Esophagus squamous epithelium (tissue), 5 donors: ENCODE measurements at places on chromosomes 11 and 22. TPM values are rescaled to one million over a fixed set of nuclear protein-coding genes. Genes with fewer than 3 reads are reported as not detected.

The FOLR2 gene
- not detected for total RNA-seq

The LRRC10B gene
- total RNA-seq: not detected

DNA sequence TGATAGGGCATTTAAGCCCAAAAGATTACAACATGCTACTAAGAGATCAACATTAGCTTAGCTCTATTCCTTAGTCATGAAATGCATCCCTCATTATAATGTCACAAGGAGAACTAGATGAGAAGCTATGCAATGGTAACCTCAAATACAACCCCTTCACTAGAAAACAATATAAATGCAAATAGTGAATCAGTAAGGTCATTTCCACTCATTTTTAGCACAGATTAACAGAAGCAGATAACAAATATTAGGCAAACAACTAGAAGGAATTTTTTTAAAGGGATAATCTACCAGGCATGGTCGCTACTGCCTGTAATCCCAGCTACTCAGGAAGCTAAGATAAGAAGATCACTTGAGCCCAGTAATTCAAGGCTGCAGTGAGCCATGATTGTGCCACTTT lies 28.2 kb downstream of the SIK3 start:
- no peak for DNase-seq
- H3K27me3 ChIP-seq: no peaks in the 10 kb centered on the region
- no peaks in the 10 kb centered on the region for H3K36me3 ChIP-seq
- no peak overlapping the region for H3K27ac ChIP-seq
- peaks cover 53% of the 10 kb centered on the region for H3K4me1 ChIP-seq

GRCh38 chr11:63937713-63938478 lies 906 bp upstream of the NAA40 start:
- peak overlapping the region; percentile 87 for H3K27ac ChIP-seq
- peak overlapping the region; percentile 83 for H3K4me3 ChIP-seq
- H3K36me3 ChIP-seq: no peaks in the 10 kb centered on the region
- H3K27me3 ChIP-seq: no peaks in the 10 kb centered on the region
- H3K4me1 ChIP-seq: peaks cover 39% of the 10 kb centered on the region

GRCh38 chr22:43996170-43996980 lies 27.7 kb upstream of the PARVB start:
- H3K36me3 ChIP-seq: peaks cover 91% of the 10 kb centered on the region
- peak overlapping the region; percentile 21 for H3K27ac ChIP-seq
- DNase-seq: peak; percentile 26
- H3K4me3 ChIP-seq: no peak overlapping the region
- H3K27me3 ChIP-seq: no peaks in the 10 kb centered on the region
- no peaks in the 10 kb centered on the region for H3K4me1 ChIP-seq

- no peaks in the 10 kb centered on the region for H3K27me3 ChIP-seq
- H3K27ac ChIP-seq: no peak overlapping the region
- no peaks in the 10 kb centered on the region for H3K36me3 ChIP-seq
- H3K4me3 ChIP-seq: no peak overlapping the region
- no peaks in the 10 kb centered on the region for H3K4me1 ChIP-seq
Measured at GRCh38 chr11:97740801-97741151, 1280.0 kb upstream of the CNTN5 start.

GRCh38 chr11:121393855-121394254 lies 58.3 kb upstream of the SORL1 start:
- H3K4me3 ChIP-seq: no peak overlapping the region
- no peaks in the 10 kb centered on the region for H3K4me1 ChIP-seq
- H3K27me3 ChIP-seq: no peaks in the 10 kb centered on the region
- no peak overlapping the region for H3K27ac ChIP-seq
- H3K36me3 ChIP-seq: no peaks in the 10 kb centered on the region

GRCh38 chr22:45553351-45554039 lies 50.8 kb downstream of the FBLN1 start:
- peaks cover 16% of the 10 kb centered on the region for H3K36me3 ChIP-seq
- no peak for DNase-seq
- H3K27ac ChIP-seq: peak overlapping the region; percentile 96
